ENCODE measurements at places on chromosomes 13 and 19.

DNA sequence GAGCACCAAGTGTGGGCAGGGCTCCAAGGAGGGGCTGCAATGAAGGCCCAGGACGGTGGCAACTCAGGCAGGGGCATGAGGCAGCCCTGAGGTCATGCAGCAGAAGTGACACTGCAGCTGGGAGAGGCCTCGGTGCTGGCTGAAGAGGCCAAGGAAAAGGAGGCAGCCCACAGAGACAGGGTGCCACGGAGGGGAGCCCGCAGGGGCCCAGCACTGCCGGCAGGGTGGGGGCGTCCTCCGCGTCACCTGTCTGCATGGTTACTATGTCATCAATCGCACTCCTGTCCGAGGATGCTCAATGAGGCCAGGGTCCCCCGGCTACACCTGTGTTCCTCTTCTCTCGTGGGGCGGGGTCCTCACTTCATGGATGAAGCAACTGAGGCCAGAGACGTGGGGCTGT, 123.1 kb downstream of the TUBA3C start:
- no peak for DNase-seq

DNA sequence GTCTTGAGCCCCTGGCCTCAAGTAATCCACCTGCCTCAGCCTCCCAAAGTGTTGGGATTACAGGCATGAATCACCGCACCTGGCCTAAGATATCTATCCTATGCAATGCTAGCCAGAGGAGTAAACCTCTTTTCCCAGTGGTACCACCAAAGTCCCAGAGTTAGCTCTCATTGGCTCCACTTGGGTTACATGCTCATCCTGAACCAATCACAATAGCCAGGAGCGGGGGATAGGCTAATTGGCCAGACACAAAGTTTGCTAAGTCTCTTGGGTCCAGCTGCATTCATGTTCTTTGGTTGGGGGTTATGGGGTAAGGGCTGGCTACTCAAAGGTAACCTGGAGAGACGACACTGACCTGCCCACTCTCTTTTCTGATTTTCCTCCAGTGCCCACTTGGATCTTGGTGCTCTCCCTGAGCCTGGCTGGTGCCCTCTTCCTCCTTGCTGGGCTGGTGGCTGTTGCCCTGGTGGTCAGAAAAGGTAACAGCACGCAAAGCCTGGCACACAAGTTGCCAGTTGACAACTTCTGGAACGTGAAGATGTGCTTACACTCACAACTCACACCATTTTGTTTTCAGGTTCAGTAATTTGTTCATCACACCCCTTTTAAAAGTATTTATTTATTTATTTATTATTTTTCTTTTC, 7.8 kb downstream of the C19orf38 start:
- DNase-seq = no peak

DNA sequence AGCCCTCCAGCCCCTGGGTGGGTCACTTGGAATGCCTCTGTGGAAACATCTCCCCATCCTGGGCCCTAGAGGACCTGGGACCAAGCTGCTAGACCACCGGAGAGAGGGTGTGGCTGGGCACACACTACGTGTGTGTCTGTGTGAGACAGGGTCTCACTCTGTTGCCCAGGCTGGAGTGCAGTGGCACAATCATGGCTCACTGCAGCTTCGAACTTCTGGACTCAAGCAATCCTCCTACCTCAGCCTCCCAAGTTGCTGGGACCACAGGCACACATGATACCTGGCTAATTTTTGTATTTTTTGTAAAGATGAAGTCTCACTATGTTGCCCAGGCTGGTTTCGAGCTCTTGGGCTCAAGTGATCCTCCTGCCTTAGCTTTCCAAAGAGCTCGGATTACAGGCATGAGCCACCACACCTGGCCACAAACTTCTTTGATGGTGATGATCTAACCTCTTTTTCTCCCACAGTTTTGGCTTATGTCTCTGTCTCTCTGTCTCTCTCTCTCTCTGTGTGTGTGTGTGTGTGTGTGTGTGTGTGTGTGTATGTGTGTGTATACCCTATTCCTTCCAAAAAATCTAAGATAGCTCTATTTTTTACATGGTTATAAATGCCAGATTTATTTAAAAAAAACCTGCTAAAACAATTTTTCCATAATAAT, 32.1 kb upstream of the SLC7A9 start:
- no peak for DNase-seq

DNA sequence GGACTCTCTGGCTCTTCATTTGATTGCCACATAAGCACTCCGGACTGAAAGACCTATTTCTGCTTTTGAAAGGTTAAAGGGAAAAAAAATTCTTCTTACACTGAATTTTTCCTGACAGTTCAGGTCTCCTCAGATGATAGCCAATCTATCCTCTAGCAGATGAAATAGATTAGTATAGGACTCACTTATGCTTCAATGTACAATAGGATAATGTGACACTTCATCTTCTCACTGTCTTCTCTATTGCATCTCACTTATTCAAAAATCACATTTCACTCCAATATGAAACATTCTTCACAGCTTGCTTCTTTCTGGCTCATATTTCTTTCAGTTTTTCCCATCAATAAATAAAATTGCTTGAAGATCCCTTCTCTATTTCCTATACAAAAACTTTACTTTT, 860.9 kb upstream of the SLITRK6 start:
- DNase-seq = no peak

DNA sequence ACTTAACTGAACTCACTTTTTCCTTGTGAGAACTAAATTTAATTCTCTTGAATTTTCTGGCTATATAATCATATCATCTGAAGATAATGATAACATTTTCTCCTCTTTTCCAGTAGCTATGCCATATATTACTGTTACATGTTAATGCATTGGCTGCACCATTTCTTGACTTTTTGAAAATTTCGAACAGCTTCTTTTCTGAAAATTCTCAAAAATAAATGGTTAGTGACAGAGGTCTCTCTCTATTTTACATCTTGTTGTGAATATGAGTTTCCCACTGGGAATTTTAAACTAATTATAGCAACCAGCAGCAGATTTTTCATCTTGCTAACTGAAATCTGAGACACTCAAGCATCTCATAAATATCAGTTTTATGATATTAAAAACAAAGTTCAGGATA, 30.6 kb downstream of the MBNL2 start:
- DNase-seq = no peak

Data from heart right ventricle (tissue), 16 donors.